ENCODE measurements at places on chromosomes 5 and 9.

DNA sequence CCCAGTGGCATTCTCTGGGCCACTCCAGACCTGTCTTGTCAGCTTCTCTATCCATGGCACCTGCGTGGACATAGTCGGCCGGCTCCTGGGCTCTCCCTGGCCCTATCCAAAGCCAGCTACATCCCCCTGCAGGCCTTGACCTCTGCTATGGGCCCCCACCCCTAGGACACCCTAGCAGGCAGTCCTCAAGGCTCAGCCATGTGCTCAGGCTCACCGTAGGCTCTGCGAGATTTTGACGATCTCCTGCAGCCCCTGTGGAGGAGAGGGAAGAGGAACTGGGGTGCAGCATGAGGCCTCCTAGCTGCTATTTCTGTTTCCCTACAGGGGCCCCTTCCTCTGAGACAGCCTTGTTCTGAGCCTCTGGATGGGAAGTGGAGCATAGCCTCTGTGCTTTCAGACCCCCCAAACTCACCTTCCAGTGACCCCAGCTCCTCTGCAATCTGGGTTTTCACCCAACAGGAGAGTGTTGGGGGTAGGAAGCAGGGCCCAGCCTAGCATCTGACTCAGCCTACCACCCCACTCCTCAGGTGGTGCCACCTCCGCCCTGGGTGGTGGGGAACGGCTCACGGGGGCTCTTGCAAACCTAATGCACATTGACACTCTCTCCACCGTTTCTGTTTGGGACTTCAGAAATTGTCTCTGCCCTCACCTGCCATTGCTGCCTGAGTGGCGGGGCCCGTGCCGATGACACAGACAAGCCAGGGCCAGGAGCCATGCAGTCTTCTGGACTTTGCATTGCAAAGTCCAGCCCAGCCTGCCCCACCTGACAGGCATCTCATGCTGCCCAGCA lies 36.7 kb downstream of the HRH2 start:
- DNase-seq = no peak

- no peak for DNase-seq
Observed at GRCh38 chr5:82894716-82895115, 182.5 kb downstream of the TMEM167A start.

DNA sequence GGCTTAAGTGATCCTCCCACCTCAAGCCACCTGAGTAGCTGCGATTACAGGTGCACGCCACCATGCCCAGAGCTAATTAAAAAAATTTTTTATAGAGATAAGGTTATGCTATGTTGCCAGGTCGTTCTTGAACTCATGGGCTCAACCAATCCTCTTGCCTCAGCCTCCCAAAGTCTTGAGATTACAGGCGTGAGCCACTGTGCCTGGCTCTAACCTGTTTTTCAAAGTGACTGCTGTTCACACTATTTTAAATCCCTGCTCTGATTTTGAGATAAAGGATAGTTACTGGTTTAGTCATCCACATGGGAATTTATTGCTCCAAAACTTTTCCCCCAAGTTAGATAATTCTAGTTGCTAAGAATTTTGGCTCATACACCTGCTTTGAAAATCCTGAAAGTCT lies 48.2 kb upstream of the MTMR12 start:
- DNase-seq = no peak

DNA sequence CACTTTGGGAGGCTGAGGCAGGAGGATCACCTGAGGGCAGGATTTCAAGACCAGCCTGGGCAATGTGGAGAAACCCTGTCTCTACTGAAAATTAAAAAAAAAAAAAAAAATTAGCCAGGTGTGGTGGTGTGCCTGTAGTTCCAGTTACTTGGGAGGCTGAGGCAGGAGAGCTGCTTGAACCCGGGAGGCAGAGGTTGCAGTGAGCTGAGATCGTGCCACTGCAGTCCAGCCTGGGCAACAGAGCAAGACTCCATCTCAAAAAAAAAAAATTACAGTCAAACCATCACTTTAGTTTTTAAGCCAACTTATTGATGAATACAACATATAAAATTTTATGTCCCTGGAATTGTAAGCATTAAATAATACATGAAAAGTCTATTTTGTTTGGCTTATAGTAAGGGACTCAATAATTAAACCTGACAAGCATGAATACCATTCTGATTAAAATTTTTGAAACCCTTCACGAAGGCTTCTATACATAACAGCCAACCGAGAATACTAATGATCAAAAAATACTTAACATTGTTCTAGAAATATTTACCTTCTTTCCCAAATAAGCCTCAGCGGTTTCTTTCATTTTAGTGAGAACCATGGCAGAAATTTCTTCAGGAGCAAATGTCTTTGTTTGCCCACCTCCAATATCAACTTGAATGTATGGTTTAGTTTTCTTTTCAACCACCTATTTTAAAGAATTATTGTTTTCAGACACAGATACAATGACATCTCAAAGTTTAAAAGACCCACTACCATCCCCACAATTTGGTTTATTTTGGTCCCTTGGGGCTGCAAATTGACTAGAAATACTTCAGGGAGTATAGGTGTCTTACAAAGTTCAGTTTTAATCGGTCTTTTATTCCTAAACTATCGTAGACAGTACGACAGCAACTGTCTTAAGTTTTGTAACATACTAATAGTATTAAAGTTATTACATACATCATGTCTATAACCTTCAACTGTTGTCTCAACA lies 1.2 kb downstream of the HSPA5 start:
- DNase-seq = no peak

DNA sequence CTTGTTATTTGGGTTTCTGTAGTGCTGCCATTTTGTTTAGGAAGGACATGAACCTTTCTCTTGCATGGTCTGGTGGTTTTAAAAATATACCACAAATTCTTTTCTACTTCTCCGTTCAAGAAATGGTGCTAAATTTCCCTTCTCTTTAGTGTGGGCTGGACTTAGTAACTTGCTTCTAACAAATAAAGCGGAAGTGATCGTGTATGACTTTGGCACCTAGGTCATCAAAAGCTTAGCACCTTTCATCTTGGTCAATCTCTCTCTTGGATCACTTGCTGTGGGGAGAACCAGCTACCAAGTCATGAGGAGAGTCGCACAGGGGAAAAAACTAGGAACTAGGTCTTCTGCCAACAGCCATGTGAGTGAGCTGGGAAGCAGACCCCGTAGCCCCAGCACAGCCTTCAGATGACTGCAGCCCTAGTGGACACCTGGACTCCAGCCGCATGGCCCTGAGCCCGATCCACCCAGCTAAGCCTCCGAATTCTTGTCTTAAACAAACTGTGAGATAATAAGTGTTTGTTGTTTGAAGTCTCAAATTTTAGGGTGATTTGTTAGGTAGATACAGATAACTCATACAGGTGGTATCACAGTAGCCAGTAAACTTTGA lies 87.7 kb upstream of the CKMT2 start:
- no peak for DNase-seq

DNA sequence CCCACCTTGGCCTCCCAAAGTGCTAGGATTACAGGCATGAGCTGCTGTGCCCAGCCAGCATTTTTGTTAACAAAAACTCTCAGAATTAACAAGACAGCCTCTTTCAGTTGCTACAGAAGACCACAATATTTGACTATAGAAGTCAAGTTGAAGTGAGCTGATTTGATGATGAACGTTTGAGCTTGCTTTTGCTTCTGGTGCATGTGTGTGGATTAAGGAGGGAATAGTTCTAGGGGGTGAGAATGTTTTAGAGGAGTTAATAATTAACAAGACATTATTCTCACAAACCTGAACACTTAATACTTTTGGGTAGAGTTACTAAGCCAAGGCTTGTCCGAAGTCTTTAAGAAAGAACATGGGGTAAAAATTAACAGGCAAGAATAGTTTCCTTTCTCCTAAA lies 191.6 kb downstream of the TENT4A start:
- no peak for DNase-seq

GRCh38 chr9:135991771-135992170 lies 30.6 kb upstream of the UBAC1 start:
- DNase-seq = no peak

GRCh38 chr5:92518318-92518904 lies 1062.6 kb downstream of the NR2F1-AS1 start:
- DNase-seq = no peak

GRCh38 chr9:26502311-26502710 lies 390.3 kb downstream of the CAAP1 start:
- DNase-seq = no peak

- no peak for DNase-seq
Observed at GRCh38 chr5:169367861-169368260, 66.9 kb upstream of the SLIT3 start.

DNA sequence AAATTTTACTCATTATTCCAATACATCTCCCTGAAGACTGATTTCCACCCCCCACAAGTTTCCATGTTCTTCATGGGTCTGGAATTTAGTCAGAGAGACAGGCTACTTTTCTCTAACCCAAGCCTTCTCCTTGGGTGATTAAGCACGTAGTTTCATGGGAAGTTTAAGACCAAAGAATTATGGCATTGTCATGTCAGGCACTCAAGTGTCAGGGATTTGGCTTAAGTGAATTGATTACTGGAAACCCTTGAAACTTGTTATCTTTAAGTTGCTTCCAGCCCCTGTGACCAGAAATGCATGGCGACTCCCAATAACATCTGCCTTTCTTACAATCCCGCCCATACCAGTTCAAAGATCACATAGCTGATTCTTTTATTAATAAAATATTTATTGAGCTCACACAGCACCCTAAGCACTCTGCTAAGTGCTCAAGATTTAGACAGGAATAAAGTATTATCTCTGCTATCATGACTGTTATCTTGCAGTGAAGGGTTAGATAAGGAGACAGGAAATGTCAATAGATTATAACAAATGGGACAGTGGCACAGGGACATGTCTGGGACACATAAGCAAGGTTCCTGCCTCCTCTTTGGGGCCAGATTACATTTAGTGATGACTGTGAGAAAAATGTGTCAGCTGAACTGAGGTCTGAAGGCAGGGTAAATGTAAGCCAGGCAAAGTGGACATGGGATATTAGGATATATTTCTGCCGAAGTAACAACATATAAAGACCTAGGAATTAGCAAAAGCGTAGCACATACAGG lies 241.2 kb upstream of the TNC start:
- no peak for DNase-seq

DNA sequence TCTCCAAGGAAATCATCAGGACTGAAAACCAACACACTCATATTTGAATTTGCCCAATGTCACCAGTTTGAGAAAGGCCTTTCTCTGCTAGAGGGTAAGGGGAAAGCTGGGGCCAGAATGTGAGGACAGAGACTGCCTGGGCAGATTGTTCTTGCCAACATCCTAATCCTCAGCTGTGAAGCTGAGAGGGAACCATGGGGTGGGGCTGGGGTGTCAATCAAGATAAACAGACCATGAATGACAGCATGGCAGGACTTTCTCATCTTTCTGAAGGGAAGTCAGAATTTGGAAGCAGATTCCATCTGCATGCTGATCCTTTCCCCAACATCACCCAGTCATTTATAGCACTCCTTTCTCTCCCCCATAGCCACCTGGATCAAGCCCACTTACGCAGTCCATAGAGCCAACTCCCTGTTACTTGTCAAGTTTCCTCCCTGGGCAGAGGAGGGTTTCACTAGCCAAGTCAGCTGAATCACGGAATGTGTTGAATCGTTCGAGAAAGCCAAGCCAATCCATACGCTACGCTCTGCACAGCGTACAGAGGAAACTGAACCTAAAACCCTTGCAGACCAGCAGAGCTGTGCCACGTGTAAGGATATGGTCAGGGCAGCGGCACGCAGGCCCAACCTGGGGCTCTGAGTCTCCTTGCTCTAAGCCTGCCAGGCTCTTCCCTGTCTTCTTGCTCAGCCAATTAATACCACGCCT lies 14.9 kb downstream of the GLDC start:
- no peak for DNase-seq

DNA sequence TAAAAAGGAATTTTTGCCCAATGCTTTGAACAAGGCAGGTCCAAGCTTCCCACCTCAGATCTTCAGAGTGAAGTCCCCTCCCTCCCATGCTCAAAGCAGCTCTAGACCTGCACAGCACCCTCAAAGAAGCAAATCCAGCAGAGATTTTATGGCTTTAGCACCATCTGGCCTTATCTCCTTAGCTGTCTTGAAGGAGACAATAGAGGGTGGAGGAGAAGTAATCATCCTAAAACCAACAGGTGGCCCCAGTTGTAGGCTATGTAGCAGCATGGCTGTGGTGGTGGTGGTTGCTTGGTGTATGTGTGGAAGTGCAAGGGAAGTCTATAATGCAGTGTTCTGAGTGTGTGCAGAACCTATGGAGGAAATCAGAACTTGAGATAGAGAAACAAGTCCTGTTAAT lies 140.1 kb downstream of the GRIA1 start:
- DNase-seq = no peak

DNA sequence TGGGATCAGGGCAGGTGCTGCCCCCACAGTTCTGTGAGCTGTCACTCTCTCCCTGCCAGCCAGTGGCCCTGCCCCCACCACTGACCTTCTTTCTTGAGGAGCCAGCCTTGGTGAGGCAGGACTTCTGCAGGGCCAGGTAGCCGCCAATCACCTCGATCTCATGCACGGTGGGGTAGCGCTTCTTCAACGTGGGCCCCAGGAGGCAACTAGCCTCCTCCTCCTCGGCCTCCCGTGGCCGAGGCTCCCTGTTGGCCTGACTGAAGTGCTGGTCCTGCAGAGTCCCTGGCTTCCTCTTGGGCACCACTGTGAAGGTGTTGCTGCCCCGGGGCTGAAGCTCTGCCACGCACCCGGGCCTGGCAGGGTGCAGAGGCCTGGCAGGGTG lies 1.6 kb downstream of the TPRN start:
- no peak for DNase-seq

DNA sequence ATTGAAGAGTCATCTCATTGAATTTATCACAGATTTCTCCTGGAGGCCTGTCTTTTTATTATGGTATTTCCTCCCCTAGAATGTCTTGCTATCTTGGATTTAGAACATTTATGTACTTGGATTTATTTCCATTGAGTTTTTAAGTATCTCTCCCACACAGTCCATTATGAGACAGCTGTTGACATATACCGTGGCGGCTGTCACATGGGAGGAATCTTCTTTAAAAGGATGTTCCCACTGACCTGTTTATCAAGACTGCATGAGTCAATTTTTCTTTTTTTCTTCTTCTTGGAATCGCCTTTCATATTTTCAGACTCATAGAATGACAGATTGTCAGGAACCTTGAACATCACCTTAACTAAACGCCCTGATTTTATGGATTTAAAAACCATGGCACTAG lies 2.9 kb upstream of the CAVIN4 start:
- no peak for DNase-seq

- no peak for DNase-seq
Observed at GRCh38 chr5:87751824-87752223, 339.1 kb upstream of the CCNH start.

- no peak for DNase-seq
Observed at GRCh38 chr5:55232985-55233928, at the start of gene CCNO. TSS of gene CCNO (minus strand) at chr5:55233608. CDS start at chr5:55233523, 85 bp downstream.

GRCh38 chr9:80797101-80797829 lies 892.1 kb downstream of the TLE1 start:
- no peak for DNase-seq

DNA sequence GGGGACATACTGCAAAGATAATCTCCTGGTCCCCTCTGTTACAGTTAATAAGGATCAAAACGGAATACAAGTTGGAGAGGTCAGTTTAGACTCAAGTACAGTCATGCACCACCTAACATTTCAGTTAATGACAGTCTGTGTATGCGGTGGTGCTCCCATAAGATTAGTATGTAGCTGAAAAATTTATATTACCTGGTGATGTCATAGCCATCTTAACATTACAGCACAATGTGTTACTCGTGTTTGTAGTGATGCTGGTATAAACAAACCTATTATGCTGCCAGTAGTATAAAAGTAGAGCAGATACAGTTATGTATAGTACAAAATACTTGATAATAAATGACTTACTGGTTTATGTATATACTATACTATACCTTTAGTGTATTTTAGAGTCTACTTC lies 207.9 kb downstream of the GDNF start:
- DNase-seq = no peak

GRCh38 chr5:20972419-20972925 lies 984.5 kb upstream of the CDH18 start:
- DNase-seq = no peak

- DNase-seq = no peak
Observed at GRCh38 chr5:175642998-175643397, 14.9 kb upstream of the HRH2 start.

Data from stimulated activated CD4-positive, alpha-beta T cell treated with anti-CD3 and anti-CD28 coated beads, Interleukin-12 subunit alpha, Interleukin-12 subunit beta, amount 100 ng/mL, for 24 hours (primary cell).